Tongue (tissue), 3 donors: ENCODE measurements at places on chromosomes 1 and 21. TPM values are rescaled to one million over a fixed set of nuclear protein-coding genes. Genes with fewer than 3 reads are reported as not detected.
A peak's percentile ranks its signal among the peaks of the same experiment; 100 is the strongest.

CATSPERE gene
- 3.4 TPM for total RNA-seq

MDM4 gene
- total RNA-seq = 75.3 TPM

MATN1 gene
- total RNA-seq = not detected

S1PR1 gene
- total RNA-seq = 28.9 TPM

IL19 gene
- not detected for total RNA-seq

SEMA6C gene
- total RNA-seq = 83.6 TPM

ATF6 gene
- total RNA-seq = 26.7 TPM

GRIK3 gene
- total RNA-seq = 3.2 TPM

BARHL2 gene
- not detected for total RNA-seq

CDC7 gene
- 11.5 TPM for total RNA-seq

STUM gene
- 7.4 TPM for total RNA-seq

SPATA46 gene
- not detected for total RNA-seq

LCE1A gene
- not detected for total RNA-seq

DCST2 gene
- total RNA-seq = 0.41 TPM

ADAMTS5 gene
- total RNA-seq = 9.8 TPM

DNA sequence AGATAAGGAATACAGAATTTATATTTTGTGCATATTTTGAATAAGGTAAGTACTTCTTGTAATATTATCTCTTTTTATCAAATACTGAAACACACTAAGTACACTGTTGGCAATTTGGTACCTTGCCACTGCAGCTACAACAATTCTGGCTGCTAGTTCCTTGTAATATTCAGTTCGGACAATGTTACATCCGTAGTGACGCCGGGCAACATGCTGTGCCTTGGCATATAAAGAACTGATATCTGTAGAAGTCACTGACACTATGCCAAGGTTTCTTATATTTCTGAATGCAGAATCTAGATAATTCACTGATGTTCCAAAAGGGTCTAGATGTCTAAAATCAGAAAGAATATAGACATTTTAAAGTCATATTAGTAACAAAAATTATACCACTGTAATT is 17.5 kb downstream of the TRMT1L start:
- DNase-seq = no peak

DNA sequence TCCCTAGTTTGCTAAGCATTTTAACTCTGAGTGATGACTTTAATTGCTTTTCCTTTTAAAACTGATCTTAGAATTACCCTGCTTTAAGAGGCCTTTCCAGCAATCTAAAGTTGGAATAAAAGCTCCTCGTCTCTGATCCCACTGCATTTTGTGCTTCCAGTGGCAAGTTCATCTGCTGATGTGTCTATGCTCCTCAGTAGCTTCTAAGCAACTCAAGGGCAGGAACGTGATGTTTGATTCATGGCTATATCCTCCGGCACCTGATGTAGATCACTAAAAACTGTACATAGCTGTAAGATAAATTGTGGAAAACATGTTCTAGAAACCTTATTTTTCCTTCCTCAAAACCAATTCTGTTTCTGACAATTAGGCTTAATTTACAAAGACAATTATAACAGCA is 12.5 kb downstream of the CYYR1 start:
- no peak for DNase-seq

DNA sequence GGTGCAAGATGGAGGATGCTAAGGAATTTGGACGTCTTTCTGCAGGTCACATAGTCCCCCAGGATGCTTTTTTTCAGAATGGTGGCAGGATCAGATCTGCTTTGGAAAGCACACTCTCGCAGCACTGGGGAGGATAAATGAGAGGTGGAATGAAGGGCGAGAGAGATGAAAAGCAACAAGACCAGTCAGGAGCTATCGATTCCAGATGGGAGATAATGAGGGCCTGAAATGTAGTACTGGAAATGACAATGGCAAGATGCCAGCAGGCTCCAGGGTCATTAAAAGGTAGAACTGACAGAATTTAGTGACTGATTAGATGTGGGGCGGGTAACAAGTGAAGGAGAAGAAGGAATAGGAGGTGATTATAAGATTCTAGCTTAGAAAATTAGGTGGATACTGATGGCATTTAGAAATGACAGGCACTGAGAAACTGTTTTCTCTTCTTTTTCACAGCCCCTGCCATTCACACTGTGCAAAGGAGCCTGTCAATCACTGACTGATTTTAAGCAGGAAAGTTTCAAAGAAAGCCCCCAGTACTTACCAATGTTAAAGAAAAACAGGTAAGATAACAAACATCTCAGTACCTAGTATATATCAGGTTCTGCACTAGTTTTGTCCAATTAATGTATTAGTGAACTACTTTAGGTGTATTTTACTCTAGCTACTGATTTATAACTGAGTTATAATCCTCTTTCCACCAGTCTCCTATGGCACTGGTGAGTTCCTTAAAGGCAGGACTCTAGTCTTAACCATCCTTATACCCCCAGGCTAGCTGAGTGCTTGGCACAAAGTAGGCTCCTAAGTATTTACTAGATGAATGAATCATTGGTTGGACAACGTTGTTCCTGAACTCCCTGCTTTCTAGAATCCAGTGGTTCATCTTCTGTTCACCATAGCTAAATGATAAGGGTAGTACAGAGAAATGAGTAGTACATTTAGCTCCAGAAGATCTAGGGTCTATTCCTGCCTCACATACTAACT is 9.2 kb downstream of the PIGM start:
- no peak for DNase-seq

DNA sequence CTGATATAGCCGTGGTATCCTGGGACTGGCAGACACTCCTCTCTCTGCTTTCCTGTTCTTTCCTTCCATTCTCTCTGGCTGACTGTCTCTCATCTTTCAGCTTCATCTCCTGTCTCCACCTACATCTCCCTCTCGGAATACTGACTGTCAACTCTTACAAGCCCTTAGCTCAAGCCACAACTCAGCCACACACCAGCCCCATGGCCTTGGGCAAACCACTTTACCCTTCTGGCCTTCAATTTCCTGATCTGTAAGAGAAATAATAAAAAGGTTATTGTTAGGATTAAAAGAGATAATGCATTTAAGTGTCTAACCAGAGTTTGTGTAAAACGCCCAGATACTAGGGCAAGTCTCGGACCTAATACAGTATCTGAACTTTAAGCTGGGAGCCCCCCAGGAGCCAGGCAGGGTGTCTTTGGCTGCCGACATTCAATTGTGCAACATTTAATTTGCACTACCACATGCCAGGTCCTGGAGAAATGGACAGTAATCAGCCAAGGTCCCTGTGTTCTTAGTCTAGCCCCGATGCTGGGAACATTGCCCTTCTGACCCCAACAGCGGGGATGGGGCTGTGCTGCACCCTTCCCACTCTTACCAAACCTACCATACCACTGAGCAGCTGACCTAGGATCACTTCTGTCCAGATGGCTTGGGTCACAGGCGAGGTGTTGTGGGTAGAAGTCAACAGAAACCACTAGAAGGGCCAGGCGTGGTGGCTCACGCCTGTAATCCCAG is 5.1 kb downstream of the ECHDC2 start:
- DNase-seq = no peak

GRCh38 chr1:37802439-37802838 is 5.2 kb upstream of the C1orf122 start:
- no peak for DNase-seq

DNA sequence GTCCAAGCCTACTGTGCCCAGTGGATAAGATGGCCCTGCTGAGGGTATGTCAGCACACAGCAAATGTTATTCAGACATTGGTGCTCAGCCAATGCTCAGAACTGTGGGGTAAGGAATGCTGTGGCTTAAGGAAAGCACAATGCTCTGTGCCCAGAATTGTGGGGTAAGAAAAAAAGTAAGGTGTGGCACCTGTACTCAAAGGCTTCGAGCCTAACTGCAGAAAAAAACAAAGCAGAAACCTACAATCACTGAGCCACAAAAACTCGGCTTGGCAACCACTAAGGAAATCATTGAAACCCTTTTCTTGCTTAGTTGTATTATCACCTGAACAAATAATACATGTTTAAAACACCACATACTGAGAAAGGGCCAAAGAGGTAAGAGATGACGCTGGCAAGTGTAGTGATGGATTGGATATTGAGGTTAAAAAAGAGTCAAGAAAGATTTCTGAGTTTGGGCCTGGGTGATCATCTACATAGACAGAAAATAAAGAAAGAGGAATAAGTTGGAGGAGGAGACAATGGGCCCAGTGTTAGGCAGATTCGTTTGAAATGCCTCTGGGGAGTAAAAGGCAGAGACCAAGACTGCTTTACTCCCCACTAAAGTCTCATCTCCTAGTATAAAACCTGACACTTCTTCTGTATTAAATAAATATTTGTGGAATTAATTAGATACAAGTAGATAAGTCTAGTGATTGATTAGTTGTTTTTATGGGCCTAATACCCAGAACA is 25.9 kb upstream of the ATP1A1 start:
- DNase-seq = no peak

GRCh38 chr1:246875041-246876026 is 56.4 kb downstream of the AHCTF1 start:
- DNase-seq = peak; percentile 7

- no peak for DNase-seq
These were observed 26.1 kb downstream of the PRKACB start for GRCh38 chr1:84170171-84170570.

- peak; percentile 70 for DNase-seq
These were observed 12.7 kb downstream of the C1QB start for GRCh38 chr1:22665752-22666151.

GRCh38 chr1:57637155-57637554 is 213.3 kb upstream of the DAB1 start:
- no peak for DNase-seq

GRCh38 chr1:221782477-221782876 is 40.6 kb upstream of the DUSP10 start:
- no peak for DNase-seq

DNA sequence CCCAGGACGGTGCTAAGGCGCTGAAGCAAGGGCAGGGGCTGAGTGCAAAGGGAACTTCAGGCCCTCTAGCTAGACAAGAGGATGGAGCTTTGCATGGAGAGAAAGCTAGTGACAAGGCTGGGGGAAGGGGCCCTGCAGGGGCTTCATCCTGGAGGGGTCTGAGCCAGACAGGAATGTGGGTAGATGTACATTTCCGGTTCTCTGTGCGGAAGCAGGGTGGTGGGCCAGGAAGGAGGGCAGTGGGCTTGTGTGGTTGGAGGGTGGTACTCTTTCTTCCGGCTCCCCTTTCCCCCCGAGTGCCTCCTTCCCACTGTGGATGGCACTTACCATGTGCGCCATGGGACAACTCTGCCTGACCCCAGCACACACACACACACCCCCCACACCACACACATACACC is 1.5 kb downstream of the KISS1 start:
- no peak for DNase-seq

DNA sequence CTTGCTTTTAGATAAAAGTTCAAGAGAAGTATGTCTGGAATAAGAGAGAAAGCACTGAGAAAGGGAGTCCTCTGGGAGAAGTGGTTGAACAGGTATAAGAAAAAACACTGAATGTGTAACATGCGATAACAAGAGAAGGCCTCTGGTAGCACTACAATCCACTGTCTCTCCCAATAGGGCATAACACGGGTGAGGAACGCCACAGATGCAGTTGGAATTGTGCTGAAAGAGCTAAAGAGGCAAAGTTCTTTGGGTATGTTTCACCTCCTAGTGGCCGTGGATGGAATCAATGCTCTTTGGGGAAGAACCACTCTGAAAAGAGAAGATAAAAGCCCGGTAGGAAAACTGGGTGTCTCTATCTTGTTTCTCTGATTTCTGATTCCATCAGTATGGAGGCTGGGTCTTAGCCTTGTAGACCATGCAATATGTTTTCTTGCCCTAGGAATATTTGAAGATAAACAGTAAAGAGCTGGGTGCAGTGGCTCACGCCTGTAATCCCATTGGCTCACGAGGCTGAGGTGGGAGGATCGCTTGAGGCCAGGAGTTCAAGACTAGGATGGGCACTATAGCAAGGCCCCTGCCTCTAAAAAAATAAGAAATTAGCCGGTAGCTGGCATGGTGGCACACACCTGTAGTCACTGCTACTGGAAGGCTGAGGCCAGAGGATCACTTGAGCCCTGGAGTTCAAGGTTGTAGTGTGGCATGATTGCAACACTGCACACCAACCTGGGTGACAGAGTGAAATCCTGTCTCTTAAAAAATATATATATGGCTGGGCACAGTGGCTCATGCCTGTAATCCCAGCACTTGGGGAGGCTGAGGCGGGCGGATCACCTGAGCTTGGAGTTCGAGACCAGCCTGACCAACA is 40.4 kb downstream of the DAP3 start:
- peak; percentile 68 for DNase-seq

GRCh38 chr21:18244671-18245463 is at the start of gene CHODL:
TSS of gene CHODL (plus strand) at chr21:18244833. CDS start at chr21:18245224, 391 bp downstream.
- DNase-seq = peak; percentile 89

GRCh38 chr1:59290193-59290949 is 6.5 kb upstream of the FGGY start:
- DNase-seq = peak; percentile 52

GRCh38 chr21:28975397-28975796 is 17.3 kb downstream of the LTN1 start:
- peak; percentile 52 for DNase-seq

DNA sequence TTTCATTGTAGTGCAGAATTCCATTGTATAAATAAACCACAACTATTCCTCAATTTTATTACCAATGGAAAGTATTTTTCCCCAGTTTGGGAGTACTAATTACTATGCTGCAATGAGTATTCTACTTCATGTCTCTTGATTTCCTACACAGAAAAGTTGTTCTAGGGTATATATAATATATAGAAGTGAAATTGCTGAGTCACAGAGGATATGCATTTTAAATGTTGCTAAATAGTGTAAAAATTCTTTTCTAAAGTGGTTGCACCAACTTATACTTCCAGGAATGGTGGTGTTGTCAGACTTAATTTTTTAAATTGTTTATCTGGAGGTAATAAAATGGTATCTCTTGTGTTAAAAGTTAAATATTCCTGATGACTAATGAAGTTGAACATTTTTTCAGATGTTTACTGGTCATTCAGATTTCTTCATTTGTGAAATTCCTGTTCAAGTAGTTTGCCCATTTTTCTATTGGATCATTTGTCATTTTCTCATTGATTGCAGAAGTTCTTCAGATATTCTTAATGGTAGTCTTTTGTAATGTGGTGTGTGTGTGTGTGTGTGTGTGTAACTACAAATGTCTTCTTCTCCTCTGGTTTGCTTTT is 19.1 kb upstream of the MYOG start:
- no peak for DNase-seq

GRCh38 chr1:33010932-33011731 is 25.6 kb downstream of the AK2 start:
- DNase-seq = peak; percentile 36

- no peak for DNase-seq
These were observed 1.3 kb downstream of the USP24 start for GRCh38 chr1:55213885-55214211.

GRCh38 chr21:16044676-16045075 is 314.9 kb downstream of the USP25 start:
- DNase-seq = no peak

DNA sequence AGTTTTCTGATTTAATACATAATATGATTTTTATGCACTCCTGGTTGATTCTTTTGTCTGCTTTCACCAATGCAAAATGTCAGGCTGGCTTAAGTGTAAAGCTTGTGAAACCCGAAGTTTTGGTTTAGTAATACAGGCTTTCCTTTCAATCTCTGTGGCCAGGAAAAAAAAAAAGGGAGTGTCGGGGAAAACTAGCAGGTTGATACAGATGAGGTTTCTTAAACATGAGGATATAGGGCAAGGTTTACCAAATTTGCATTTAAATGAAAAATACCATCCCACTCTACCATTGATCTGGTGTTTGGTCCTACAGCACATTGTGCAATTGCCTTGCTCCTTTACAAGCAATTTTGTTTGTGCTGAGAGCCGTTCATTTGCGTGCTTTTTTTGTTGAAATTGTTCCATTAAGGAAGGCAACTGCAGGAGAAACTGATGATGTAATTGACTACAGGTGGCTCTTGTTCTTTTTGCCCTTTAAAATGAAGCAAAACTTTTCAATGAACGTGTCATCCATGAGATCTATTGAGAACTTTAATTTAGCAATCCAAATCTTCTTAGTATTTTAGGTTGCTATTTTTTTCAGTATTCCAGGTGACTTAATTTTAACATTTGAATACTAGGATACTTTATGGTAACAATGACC is 22.7 kb downstream of the CLIC6 start:
- DNase-seq = no peak
